ENCODE measurements at places on chromosomes 2 and 18.

GRCh38 chr2:19841918-19842693 is 59.7 kb downstream of the TTC32 start:
- no peak for DNase-seq

- no peak for DNase-seq
Measured at GRCh38 chr2:28684142-28684858, 67.3 kb upstream of the PPP1CB start.

DNA sequence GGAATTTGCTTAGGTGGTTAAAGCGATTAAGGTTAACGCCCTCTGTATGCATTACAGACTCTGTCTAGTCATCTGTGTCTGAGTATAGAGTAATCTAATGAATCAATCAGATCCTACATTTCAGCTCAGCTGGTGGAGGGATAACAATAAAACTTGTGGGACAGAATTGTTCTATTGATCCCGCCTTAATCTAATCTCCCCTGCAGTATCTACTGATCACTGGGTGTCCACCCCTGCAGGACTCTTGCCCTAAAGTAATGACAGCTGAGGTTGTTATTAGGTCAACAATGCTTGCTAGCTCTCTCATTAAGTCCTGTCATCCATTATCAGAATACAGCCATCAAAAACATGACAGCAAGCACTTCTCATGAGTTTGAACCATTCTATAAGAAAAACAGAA is 462.6 kb upstream of the TMEFF2 start:
- DNase-seq, result no peak

- DNase-seq, result no peak
Measured at GRCh38 chr2:193907561-193907960, 1712.8 kb upstream of the TMEFF2 start.

GRCh38 chr2:60837123-60837522 is 44.3 kb upstream of the REL start:
- DNase-seq, result no peak

DNA sequence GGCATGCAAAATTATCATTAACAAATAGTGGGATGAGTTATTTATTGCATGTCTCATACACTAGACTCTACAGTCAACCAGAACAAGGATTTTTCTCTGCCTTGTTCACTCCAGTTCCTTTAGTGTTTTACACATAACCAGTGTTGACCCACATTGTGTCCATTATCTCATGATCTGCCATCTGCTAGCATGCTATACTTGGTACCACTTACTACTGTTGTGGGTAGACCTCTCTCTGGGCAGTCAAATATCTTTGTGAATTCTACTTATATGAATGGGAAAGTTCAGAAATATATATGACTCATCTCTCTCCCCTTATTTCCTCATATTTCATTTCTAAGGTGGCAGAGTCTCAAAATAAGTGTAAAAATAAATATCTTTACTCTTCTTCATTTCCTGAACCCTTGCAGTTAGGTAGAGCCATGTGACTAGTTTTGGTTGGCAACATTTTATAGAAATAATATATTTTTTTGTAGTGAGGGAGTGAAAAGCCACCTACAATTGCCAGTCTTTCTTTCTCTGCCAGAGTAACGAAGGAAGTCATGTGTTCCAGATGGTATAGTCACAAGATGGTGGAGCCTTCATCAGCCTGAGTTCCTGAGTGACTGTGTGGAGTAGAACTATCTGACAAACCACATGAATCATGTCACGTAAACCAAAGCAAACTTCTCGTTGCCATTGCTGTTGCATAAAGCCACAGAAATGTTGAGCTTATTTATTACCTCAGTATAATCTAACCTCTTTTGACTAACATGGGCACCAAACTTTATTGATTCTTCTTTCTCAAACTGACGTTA is 704.0 kb downstream of the RNF144A start:
- DNase-seq, result no peak

- no peak for DNase-seq
Measured at GRCh38 chr2:62527478-62528210, 21.6 kb upstream of the TMEM17 start.

GRCh38 chr2:238726670-238727584 is 121.0 kb upstream of the TWIST2 start:
- no peak for DNase-seq

- no peak for DNase-seq
Measured at GRCh38 chr2:234300391-234300925, 196.4 kb downstream of the ARL4C start.

- DNase-seq, result no peak
Measured at GRCh38 chr2:12949406-12949805, 232.7 kb downstream of the TRIB2 start.

DNA sequence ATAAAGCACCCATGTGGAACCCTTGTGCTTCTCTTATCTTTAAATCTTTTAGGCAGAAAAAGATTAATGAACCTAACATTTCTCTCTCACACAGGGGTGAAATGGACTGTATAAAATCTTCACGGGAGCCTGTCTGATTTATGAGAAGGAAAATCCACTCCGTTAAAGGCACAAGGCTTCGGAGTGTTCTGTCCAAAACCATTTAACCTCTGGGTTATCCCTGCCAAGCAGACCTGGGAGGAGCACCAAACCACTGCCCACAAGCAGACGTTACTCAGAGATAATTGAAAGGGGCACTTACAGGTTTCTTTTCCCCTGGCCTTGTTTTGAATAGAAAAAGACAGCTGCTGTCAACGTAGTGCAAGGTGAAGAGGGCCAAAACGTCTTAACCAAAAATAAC is 184.4 kb upstream of the DOK6 start:
- no peak for DNase-seq

- no peak for DNase-seq
Measured at GRCh38 chr2:20025065-20025786, 12.8 kb upstream of the MATN3 start.

- DNase-seq, result peak; percentile 23
Measured at GRCh38 chr2:54657664-54658083, 65.8 kb upstream of the EML6 start.

DNA sequence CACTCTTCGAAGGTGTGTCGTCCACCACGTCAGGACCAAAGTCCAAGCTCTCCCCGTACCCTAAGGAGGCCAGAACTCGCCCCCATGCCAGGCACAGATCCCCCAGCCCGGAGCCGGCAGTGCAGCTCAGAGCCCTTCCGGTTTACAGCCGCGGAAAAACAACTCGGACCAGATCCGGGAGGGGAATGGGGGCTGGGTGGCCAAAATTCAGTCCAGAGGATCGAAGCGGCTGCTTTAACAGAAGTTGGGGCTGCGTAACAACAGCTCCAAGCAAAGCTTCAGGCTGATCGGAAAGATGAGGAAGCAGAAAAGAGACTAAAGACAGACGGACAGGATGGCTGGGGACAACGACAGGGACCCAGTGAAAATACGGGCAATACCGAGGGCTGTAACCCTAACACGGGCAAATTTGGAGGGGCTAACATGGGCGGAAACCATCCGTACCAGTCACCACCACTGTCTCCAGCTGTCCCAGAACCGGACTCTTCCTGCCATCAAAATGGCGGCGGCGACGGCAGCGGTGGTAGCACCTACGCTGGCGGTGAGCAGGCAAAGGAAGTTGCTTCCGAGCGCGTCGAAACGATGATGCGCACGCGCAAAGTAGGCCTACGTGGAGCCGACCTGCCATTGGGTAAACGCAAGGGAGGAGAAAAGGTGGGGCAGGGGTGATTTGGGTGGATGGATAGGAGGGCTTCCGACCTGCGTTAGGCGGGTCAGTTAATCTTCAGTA is at the start of gene MMADHC:
MMADHC (minus strand) TSS at position 556 of the 730 bp plus-strand sequence. CDS start 678 bp downstream, outside the sequence.
- DNase-seq, result peak; percentile 80

DNA sequence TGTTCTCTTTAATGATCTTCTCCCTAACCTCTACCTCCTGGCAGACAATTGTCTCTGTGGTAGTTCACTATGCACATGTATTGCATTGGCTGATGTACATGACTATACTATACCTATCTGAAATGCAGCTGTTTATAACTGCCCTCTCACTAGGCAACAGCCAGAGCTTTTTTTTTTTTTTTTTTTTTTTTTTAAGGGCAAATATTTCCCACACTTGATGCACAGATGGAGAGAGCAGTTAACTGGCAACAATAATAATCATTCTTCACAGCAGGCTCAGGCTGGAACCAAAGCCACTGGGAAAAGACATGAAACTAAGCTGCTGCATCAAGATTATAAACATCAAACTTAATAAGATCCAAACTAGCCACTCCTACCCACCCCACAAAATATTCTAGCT is 707.7 kb downstream of the LRP1B start:
- no peak for DNase-seq

- DNase-seq, result no peak
Measured at GRCh38 chr2:238141541-238142318, 3.3 kb downstream of the KLHL30 start.

DNA sequence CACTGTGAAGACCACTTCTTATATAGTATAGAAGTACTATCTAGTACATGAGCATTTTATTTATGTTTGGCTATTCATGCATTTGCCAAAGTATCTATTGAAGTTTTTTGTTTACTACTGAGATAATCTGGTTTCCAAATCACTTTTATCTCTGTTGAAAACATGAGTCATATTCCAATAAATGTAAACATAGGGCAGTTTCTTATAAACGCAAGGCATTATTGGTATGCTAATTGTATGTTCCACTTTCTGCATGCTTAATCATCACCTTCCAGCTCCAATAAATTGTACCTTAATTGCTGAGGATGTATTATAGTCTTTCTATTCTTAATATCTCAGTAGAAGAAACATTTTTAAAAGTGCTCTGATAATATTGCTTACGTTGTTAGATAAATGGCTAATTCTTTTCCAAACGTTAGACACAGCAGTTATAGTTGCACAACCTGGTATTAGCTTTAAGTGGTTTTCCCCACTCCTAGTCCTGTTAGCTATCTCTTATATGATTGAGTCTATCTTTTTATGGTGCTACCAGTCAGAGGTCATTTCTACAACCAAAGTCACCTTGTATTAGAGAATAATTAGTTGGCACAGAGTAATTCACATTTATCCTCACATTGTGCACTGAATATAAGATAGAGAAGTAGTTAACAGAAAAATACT is 17.2 kb downstream of the ITGA4 start:
- DNase-seq, result no peak

Measured in memory B cell (primary cell).